Endothelial cell of umbilical vein (primary cell): ENCODE measurements at places on chromosomes 5 and 9.

DNA sequence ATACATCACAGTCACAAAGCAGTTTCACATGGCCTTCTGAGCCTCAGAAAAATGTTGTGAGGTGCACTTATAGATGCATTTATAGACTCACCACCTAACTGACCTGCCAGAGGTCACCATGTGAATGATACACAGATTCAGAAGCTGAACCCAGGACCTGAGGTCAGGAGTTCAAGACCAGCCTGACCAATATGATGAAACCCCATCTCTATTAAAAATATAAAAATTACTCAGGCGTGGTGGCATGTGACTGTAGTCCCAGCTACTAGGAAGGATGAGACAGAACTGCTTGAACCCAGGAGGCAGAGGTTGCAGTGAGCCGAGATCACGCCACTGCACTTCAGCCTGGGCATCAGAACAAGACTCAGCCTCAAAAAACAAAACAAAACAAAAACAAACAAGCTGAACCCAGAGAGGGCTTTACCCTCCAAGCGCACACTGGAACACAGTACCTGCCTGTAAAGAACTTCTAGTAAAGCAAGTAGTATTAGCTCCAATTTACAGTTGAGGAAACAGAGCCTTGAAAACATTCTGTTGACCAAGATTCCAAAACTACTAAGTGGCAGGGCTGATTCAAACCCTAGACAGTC, 16.3 kb downstream of the ECPAS start:
- DNase-seq, result no peak

GRCh38 chr5:132528866-132529634, 14.3 kb downstream of the IL5 start:
- DNase-seq, result peak; percentile 31

DNA sequence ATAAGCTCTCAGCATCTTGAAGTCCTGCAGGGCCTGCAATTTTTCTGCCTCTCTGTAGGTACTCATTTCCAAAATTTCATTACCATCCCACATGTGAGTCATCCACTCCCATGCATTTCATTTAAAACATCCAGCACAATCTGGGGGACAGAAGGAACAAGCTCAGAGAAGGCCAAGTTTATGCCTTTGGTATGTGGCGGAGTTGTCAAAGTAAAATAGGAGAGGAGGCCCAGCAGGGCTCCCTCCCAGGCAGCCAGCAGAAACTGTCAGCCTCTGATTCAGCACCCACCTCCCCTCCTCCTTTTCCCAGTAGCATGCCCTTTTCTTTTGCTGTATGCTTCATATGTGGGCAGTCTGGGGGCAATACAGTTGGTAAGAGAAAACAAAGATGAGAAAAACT, 126.4 kb upstream of the ZNF366 start:
- no peak for DNase-seq

DNA sequence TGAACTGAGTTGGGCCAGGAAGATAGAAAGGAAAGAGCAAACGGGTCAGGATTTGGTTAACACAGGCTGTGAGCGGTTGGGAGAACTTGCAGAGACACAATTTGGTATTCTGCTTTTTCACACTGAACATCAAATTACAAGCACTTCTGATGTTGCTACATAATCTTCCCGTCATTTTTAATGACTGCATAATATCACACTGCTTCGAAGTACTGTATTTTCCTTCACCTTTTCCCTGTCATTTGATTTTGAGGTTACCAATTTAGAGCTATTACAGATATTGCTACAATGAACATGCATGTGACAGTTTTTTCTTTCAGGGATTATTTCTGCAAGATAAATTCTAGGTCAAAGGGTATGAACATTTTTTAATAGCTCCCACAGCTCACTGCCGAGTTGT, 71.4 kb upstream of the CPEB4 start:
- DNase-seq, result no peak

- DNase-seq, result no peak
Measured at GRCh38 chr5:50929174-50929573, 262.7 kb downstream of the PARP8 start.

DNA sequence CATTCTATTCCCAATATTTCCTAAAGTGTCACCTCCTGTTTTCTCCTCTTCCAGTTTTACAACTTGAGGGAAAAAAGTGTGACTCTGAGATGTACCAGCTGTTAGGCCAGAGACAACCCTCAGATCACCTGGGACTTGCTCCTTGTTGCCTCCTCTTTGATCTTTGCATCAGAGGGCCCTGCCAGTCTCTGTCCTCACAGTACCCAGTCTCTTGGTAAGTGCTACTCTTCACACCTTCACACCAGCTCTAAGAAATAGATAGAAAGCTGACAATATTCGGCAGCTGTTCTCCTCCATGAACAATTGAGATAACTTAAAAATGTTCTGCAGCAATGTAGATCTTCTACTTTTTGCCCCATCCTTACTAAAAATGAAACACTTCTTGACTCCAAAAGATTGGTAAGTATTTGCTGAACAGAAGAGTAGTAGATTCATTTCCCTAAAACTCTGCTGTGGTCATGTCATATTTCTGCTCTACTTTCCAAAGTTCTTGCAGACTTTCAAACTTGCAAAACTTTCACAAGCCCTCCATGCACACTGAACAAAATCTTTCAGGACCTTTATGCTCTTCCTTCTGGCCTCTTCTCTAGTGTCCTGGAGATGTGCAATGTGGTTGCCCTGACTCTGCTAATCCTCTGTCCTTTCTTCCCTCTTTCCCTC, 188.6 kb downstream of the SNX18 start:
- no peak for DNase-seq

DNA sequence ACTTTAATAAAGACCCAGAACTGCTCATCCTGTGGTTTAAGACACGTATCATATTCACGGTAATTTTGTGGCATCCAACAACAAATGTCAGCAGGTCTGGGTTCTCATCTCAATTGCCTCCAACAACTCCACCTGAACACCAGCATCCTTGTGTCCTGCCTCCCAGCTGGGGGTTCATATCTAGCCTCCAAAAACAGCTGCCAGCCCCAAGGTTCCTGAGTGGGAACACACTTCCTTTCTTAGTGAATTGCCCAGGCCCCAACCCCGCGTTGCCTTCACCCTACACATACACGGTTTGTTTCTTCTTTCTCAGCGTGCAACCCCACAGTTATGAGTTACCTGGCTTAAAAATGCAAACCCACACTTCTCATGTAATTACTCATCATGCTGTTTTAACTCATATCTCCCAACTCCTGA, 77.9 kb downstream of the SEMA4D start:
- no peak for DNase-seq

- no peak for DNase-seq
Measured at GRCh38 chr9:122205176-122205575, 23.6 kb downstream of the LHX6 start.

GRCh38 chr5:158524070-158524469, 575.6 kb downstream of the EBF1 start:
- DNase-seq, result no peak

DNA sequence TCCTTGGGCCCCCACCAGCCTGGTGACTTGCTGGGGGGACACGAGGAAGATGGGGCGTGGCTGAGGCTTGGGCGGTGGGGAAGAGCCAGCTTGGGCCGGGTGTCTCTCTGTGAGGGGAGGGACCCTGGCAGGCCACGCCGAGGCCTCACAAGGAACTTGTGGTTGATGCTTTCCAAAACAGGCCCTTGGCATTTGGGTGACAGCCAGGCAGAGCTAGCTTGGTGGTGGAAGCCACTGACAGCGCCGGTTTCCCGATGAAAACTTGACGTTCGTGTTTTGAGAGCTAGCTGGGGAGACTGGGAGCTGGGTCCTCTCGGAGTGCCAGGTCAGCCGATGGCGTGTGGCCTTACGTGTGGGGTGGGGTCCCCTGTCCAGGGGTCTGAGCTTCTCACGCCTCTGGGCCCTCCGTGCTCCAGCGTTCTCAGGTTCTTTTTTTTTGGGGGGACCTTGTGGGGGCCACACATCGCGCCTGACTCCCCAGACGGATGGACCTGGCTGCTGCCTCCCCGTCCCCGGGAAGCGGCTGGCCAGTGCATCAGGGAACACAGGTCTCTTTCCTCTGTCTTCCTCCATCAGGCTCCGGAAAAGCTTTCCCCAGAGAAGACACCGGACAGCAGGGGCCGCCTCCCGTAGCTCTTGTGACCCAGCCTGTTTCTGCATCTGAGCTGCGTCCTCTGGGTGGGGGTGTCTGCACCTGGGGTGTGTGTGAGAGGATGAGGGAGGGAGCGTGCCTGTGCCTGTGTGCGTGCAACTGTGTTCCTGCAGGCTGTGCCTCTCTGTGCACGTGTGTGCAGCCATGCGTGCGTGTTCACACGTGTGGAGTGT, 129.3 kb upstream of the LPCAT1 start:
- no peak for DNase-seq

- no peak for DNase-seq
Measured at GRCh38 chr9:118165451-118165850, 461.2 kb downstream of the TLR4 start.
